ENCODE measurements at places on chromosomes 5 and 9.

GRCh38 chr9:113640418-113640817 is 176.9 kb downstream of the RGS3 start:
- no peak for DNase-seq

DNA sequence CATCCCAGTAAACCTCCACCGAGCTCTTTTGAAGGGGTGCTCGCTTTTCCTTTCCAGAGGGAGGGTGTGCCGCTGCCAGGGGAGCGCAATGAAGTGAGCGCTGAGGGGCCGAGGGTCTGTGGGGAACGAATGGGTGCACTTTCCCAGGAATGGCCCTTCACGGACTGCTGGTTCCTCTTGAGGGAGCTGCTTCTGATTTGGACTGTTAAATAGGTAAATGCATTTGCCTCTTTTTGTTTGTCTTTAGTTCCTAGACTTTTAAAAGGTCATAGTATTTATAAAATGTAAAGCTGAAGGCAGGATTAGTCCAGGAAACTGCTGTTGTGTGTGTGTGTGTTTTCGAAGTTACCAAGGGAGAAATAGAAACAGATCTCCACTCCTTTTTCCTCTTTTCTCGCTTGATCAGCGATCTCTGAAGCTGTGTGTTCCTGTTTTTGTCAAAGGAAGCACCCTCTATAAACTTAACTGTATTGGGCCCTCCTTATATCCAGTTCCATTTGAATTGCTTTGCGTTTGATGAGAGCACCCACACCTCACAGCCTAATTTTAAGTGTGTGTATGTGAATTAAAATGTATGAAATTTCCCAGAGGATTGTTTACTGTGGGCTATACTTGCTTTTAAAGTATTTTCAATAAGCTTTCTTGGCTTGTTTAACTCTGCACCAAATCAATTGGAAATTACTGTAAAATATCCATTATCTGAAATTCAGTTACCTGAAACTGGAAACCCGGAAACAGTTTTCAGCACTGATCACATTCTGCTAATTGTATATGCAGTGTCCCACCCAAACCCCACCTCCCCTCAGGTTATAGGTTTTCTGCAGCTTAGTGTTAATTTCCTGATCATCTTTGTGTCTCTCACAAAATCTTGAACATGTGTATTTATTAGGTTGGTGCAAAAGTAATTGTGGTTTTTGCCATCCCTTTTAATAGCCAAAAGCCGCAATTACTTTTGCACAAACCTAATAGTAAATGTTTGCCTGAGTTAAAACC is 966 bp downstream of the SNX2 start:
- DNase-seq = no peak

GRCh38 chr5:11387382-11387781 is 516.9 kb downstream of the CTNND2 start:
- DNase-seq = no peak

DNA sequence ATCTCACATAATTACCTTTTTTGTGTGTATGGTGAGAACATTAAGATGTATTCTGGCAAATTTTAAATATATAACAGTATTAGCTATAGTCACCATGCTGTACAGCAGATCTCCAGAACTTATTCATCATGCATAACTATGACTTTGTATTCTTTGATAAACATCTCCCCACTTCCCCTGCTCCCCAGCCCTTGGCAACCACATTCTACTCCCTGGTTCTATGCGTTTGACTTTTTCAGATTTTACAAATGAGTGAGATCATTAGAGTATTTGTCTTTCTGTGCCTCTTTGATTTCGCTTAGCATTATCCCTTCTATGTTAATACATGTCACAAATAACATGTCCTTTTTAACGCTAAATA is 49.4 kb downstream of the SMC2 start:
- no peak for DNase-seq

DNA sequence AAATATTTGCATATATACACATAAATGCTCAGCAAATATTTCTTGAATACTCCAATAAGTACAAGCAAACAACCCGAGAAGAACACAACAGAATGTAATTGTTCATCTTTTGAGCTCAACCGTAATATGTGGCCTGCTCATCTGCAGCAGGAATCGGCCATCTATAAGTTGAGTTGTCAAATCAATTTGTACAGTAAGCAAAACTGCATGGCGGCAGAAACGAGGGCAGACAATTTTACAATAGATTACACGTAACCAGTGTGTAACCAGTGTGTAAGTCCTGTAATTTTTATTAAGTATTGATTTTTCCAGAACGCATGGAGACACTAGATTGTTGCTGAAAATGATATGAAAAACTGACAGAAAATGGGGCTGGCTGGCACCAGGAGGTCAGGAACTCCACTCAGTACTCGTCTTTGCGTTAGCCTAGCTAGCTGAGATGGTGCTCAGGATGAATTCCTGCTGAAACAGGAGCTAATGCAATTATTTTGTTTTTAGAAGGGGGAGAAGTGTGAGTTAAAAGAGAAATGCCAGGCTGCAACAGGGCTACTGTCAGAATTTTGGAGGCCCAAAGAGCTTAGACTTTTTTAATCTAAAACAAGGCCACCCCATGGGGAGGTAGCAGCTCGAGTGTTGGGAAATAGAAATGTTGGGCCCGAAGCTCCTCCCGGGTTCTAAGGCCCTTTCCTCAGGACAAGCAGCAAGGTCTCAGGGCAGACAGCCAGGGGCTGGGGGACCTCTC is 682 bp downstream of the DHX29 start:
- no peak for DNase-seq

- no peak for DNase-seq
Measured at GRCh38 chr9:72255569-72255968, 106.3 kb downstream of the GDA start.

Measured in skeletal muscle cell (primary cell).